ENCODE measurements at places on chromosomes 2 and 18.

- DNase-seq, result no peak
Measured at GRCh38 chr2:179558010-179558934, 293.6 kb upstream of the SESTD1 start.

- no peak for DNase-seq
Measured at GRCh38 chr2:54041135-54041534, 70.3 kb upstream of the PSME4 start.

- no peak for DNase-seq
Measured at GRCh38 chr2:3472966-3473365, 46.4 kb downstream of the ADI1 start.

- DNase-seq, result no peak
Measured at GRCh38 chr2:47741101-47741500, 41.8 kb upstream of the MSH6 start.

- no peak for DNase-seq
Measured at GRCh38 chr18:5058768-5059695, 138.0 kb downstream of the AKAIN1 start.

DNA sequence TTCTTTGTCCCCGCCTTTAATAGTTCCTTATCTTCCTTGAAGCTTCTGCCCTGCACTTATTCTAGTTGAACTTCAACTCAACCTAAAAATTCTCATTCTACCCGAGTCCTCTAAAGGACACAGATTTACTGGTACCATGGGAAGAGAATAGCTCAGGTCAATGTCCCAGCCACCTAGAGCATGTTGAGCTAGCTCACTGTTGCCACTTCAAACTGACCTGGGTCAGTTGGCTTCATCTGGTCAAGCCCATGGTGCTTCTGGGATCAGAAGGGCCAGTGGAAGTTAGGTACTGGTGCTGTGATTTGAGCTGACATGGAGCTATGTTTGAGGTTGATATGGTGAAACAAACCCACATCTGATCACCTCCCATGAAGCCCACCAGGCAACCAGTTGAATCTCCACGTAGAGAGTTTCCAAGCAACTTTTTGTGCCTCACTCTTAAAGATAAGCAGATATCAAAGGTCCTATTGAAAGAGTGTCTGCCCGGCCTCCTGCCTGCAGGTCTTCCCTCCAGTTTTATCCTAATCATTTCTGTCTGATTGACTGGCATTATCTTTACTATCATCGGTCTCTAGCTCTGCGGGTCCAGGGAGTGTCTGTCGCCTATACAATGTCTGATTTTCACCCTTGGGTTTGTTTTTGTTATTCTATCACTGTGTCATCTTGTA, 17.2 kb downstream of the GREB1 start:
- no peak for DNase-seq

DNA sequence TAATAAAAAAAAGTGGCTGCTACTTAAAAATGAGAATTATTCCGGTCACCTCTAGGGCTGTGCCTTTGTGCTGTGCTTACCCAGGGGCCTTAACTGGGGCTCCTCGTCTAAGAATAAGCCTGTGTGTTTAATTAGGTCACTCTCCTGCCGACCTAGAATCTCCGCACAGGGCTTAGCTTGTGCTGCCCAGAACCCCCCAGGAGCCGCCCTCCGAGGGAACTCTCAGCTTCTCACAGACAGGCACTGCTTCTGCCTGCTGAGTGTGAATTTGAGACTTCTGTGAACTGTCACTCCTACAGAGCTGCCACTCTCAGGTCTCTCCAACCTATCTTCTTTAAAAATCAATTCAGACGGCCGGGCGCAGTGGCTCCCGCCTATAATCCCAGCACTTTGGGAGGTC, 11.9 kb upstream of the NT5DC4 start:
- no peak for DNase-seq

DNA sequence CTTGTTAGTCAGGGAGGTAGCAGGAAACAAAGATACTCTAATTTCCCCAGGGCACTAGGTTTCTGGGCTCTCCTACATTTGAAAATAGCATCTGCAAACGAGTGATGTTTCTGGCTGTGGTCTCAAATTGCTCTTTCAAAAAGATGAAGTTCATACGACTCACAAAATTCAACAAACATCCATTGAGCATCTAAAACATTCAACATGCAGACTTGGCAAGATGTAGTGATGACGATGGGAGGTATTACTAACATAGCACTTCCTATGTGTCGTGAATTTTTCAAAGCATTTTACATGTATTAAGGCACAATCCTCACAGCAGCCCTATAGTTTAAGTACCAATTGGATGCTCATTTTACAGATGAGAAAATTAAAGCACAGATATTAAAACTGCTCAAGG, 5.2 kb downstream of the CCBE1 start:
- no peak for DNase-seq

- DNase-seq, result no peak
Measured at GRCh38 chr2:232681527-232681926, 15.6 kb upstream of the GIGYF2 start.
